ENCODE measurements at places on chromosomes 2 and 18.
A peak's percentile ranks its signal among the peaks of the same experiment; 100 is the strongest.

- DNase-seq = no peak
Observed at GRCh38 chr2:12533337-12534005, 183.3 kb upstream of the TRIB2 start.

GRCh38 chr18:12276736-12277554 lies 22.8 kb downstream of the CIDEA start:
- DNase-seq = no peak

DNA sequence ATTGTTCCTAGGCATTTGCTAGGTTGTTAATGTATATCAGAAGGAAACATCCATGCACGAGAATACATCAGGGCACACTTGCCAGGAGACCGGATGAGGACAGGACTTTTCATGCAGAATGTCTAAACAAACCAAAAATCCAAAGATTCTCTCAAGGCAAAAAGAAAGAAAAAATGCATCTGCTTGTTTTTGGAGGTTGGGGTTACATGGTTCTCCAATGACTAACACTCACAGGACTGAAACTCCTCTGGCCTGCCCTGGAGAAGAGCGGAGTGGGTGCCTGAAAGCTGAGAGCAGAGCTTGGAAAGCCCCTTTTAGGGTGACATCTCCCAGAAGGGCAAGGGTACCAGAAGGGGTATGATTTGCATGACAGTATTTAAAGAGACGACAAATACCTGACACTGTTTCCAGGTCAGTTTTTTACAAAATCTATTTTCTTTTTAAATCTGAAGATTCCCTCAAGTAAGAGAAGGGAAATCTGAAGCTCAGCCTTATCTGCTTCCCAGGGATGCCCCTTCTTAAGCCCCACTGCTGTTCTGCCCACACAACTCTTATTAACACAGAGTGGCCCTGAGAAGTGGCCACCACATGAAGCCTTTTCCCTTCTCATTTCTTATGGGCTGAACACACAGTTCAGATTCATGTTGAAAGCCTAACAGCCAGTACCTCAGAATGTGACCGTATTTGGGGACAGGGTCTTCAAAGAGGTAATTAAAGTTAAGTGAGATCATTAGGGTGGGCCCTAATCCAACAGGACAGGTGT lies 216.4 kb downstream of the STK39 start:
- peak; percentile 36 for DNase-seq

- no peak for DNase-seq
Observed at GRCh38 chr2:46226620-46227019, 70.6 kb upstream of the EPAS1 start.

DNA sequence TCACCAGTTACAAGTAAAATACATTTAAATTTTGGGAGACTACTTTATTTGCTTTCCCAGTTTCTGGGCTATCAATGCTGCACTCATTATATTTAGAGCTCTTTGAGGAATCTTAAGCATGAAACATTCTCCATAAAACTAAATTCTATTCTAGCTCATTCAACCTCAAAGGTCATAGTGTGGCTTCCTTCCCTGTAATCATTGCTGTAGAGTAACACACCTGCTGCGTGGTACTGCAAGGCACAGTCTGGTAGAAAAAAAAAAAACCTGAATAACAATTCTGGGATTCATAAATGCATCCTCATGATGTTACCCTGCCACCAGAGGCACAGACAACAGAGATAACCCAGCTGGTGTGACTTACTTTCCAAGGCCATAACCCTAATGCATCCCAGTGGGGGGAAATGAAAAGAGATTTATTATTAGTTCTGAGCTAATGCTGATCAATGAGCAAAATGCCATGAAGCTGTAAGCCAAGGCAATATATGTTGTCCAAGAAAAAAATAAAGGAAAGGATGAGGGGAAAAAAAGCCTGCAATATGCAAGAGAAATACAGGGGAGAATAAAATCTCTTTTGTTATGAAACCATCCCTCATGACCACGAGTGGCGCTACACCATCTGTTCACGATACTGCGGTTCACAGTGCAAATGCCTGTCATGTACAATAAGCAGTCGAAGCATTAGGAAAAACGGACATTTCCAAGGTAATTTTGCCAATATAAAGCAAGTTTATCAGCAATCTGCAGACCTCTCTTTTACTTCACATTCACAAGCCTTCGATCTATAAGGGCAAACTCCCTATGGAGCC lies 1481.6 kb upstream of the PIK3C3 start:
- no peak for DNase-seq
